T-cell (primary cell): ENCODE measurements at places on chromosomes 1 and 21.

- peak; percentile 15 for DNase-seq
These were observed 9.7 kb upstream of the UMODL1 start for GRCh38 chr21:42061195-42061985.

DNA sequence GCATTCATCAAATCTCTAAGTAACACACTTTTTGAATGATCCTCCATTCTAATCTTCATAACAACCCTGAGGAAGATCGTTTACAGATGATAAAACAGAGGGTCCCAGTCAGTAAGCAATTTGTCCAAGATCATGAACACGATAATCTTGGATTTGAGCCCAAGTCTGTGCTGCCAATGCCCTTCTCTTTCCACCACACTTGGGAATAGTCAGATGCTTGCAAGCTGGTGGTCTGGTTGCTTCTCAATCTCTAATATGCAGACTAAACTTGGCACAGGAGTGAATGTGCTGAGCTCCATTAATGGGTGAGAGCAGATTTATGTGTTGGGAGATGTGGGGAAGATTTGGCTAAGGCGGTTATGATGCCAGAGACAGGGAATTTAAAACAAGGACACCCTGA is 430.6 kb upstream of the DAB1 start:
- DNase-seq = no peak

- DNase-seq = no peak
These were observed 148.1 kb downstream of the NRIP1 start for GRCh38 chr21:14916676-14917141.

GRCh38 chr1:48676376-48676775 is 100.3 kb downstream of the BEND5 start:
- no peak for DNase-seq

DNA sequence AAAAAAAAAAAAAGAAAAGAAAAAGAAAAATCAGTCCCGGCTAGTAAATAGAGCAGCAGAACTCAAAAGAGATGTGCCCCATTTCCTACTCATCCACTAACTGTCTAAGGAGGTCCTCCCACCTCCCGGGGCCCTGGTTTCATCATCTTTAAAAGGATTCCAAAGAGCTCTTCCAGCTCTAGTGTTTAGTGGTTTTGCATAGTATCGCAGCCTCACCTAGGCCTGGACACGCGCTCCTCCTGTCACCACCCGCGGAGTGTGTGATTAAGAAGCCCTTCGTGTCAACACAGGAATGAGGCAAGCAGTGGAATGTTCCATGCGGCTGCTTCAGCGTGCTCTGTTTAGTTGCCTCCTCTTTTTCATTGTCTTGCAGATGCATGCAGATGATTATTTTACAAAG is 49.0 kb downstream of the LBR start:
- no peak for DNase-seq

DNA sequence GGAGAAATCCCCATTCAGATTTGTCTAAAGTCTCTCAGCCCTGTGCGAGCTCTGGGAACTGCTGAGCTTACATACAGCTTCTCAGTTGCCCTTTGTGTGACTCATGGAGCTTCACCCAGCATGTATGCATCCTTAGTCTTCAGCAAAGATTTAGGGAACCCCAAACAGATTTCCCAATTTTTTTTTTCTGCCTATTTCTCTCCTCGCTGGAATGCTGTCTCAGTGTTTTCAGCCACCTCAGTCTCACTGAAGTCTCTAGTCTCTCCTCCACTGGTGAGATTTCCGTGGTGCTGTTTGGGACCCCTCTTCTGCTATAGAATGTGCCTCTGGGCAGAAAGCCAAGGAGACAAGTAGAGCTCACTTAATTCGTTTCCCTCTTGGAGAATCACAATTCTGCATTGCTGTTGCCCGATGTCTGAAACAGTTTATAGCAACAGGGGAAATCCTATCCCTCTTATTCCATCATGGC is 28.1 kb upstream of the TXLNA start:
- DNase-seq = no peak

- no peak for DNase-seq
These were observed 136.2 kb downstream of the ZBTB18 start for GRCh38 chr1:244187310-244187709.

DNA sequence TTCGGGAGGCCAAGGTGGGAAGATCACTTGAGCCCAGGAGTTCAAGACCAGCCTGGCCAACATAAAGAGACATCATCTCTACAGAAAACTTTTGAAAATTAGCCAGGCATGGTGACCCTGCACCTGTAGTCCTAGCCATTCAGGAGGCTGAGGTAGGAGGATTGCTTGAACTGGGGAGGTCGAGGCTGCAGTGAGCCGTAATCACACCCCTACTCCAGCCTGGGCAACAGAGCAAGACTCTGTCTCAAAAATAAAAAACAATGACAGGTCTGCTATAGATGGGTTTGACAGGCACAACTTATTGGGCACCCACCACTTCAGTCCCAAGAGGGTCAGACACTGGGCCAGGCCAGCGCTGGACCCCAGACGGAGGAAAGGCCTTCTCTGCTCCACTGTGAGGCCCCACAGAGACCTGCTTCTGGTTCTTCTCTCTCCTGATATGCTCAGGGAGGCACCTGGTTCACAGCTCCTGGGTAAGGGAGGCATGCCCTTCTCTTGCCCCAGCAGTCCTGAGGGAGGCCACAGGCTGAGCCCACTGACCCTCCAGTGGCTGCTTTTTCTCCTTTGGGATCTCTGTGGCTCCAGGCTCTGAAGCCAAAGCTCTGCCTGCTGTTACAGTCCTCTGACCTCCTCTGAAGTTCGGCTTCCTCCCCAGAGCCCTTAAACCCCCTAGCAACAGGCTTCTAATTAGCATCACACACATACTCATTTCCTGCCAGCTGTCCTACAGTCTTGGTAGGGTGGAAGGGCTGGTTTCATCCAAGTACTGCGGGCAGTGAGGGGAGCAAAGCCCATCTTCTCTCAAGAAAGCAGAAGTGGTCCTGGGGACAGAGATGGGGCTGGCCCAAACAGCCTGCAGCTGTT is 14.4 kb downstream of the S100A16 start:
- no peak for DNase-seq

GRCh38 chr1:219626865-219627264 is 14.0 kb upstream of the ZC3H11B start:
- DNase-seq = no peak

DNA sequence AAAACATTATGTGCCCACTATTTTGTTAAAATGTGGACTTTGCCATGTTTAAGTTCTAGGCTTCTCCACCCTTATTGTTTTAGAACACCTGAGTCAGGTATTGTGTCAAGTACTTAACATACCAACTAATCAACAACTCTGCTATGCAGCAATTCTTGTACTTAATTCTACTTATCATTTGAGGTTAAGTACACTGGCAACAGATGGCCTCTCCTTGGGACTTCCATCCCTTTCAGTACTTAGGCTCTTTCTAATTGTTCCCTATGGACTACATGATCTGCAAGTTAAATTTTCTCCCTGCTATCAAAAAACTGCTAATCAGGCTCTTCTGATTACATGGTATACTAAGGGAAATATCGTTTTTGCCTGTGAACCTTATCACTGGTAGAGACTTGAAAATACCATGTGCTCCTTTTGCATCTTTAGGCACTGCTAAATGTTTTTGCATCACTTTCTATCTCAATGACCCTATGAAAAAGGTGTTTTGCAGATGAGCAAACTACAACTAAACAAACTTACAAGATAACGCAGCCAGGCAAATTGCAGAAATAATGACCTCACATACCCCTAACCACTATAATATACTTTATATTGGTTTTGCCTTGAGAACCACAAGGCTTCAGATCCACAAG is 18.9 kb downstream of the SFPQ start:
- DNase-seq = no peak

GRCh38 chr1:33081554-33082305 is 777 bp downstream of the AZIN2 start:
- no peak for DNase-seq

- no peak for DNase-seq
These were observed 176.9 kb upstream of the FMN2 start for GRCh38 chr1:239914751-239915231.

DNA sequence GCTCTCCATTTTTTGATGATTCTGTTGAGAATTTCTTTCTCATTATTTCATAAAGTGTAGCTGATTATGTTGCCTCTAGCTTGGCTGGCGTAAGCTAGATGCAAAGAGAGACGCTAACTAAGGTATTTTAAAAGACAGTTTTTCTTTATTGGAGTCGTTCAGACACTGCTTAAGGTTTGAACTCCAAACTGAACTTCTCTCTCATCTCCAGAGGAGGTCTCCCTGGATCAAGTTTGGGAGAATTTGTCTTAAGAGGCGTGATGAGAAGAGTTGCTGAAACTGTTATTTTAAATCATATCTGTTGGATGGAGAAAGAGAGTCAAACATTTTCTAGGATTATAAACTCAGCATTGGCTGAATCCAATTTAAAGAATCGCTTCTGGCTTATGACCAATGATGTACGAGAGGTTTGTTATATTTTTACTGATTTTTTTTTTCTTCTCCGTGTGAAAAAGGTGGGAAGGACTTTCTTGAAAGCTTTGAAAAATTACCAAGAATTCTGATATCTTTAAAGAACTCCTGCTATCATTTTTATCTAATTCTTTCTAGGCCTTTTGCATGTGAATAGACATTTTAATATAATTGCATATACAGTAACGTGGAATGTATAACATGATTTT is 34.0 kb downstream of the MAP3K7CL start:
- no peak for DNase-seq

DNA sequence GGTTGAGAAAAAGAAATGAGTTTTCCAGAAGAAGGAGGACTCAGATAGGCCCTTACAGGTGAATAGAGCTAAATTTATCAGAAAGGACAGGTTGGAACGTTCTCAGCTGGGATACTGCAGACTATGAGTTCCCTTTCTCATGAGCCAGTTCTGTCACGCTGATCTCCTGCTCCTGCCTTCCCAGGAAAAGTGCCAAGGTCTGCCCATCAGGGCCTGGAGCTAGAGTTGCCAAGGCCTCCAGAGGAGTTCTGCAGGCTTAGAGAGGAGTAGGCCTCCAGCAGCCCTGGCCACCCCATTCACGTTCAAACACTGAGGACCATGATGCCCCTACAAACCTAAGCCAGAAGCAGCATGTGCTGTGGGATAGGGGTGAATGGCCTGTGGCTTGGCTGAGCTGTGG is 126.8 kb upstream of the TNR start:
- DNase-seq = no peak

GRCh38 chr1:38444770-38445442 is 398.3 kb upstream of the POU3F1 start:
- DNase-seq = no peak

DNA sequence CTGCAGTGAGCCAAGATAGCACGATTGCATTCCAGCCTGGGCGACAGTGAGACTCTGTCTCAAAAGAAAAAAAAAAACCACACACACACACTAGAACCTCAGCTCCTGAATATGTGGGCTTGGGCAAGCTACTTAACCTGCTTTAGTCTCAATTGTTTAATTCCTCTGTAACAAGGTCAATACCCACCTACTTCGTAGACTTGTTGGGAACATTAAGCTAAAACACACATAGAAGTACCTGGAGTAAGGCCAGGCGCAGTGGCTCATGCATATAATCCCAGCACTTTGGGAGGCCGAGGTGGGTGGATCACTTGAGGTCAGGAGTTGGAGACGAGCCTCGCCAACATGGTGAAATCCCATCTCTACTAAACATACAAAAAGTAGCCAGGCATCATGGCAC is 77.1 kb downstream of the CLSTN1 start:
- no peak for DNase-seq

DNA sequence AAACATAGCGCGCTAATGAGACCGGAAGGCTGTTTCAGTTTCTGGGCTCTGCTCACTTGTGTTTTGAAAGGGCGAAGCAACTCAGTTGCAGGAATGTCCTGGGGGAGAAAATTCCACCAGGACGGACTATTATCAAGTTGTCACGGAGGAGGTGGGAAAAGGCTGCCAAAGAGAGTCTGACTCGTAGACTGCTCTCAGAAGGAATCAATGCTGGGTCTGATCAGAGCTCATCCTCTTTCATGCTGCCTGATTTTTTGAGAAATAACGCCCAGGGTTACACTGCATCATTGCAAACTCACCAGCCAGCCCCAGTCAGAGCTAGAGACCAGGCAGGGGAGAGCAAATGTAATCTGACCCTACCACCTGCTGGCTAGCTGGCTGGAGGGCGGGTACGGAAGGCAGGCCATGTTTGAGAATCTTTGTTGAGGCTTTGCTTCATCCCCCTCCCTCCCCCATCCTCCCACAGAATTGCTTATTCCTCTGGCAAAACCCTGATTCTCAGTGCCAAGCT is 36.4 kb upstream of the BCL9 start:
- no peak for DNase-seq

DNA sequence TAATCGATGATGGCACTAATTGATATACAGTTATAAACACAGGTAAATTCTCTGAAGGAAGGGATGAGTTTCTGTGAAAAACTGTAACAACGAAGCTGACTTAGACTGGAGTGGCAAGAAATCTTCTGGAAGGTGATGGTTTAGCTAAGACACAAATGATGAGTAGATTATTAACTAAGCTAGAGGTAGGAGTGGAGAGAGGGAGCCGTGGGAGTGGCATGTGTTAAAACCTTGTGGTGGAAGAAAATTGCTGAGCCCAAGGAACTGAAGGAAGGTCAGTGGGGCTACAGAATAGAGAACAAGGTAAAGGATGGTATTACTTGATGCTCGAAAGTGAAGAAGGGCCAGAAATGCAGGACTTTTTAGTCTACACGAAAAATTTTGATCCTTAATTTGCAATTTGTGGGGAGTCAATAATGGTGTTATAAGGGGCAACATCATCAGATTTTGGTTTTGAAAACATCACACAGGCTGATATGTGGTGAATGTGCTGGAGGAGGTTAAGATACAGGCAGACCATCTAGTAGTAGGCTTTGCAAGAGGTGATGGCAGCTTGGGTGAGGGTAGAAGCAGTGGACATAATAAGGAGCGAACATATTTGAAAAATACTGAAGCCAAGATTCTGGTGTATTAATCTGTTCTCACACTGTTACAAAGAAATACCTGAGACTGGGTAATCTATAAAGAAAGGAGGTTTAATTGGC is 93.8 kb downstream of the S1PR1 start:
- DNase-seq = no peak

- no peak for DNase-seq
These were observed 480 bp downstream of the CADM3 start for GRCh38 chr1:159171688-159172501.

DNA sequence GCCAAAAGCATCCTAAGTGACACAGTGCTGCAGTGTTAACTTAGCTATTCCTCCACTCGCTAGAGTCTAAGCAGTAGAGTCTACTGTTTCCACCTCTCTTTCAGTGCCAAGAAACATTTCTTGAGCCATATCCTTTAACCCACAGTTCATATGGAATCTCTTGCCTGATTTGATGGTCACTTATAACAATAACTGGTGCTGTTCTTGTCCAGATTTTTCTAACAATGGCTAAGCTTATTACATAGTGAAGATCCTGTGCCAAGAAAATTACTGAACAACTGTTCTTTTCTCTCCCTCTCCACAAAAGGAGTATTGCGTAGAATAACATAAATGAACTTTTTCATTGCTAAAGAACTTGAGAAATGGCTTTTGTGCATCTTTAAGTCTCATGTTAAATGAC is 121.3 kb downstream of the CDC7 start:
- no peak for DNase-seq
